Cardiac muscle cell (in vitro differentiated cells and primary cell): ENCODE measurements at places on chromosomes 16 and 17. TPM values are rescaled to one million over a fixed set of nuclear protein-coding genes. Genes with fewer than 3 reads are reported as not detected.

GRCh38 chr17:70995997-70996396 lies 826.7 kb downstream of the KCNJ2 start:
- no peak for DNase-seq
- no peaks in the 10 kb centered on the region for H3K27me3 ChIP-seq
- H3K4me1 ChIP-seq: no peaks in the 10 kb centered on the region
- H3K4me3 ChIP-seq: no peak overlapping the region
- no peak overlapping the region for H3K27ac ChIP-seq

NECAB2 gene
- total RNA-seq: 0.63 and 2.7 TPM in 2 replicates

DNA sequence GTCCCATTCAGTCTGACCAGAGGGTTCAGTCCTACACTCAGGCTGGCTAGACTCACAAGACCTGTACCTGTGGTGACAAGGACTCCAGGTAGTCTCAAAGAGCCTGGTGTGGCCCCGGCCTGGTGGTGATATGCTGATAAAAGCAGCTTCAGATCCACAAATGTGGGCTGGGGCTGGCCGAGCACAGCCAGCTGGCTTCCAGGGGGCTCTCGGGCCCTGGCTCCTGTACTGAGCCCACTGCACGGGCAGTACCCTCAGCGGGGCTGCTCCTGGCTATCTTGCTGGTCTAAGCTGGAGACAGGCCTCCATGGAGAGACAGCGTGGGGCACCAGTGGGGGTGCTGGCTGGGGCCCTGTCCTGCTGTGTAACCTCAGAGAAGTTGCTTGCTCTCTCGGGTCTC lies 4.3 kb downstream of the SMIM5 start:
- no peaks in the 10 kb centered on the region for H3K36me3 ChIP-seq
- DNase-seq: no peak
- H3K4me1 ChIP-seq: peaks cover 30% of the 10 kb centered on the region
- H3K4me3 ChIP-seq: no peak overlapping the region

C17orf50 gene
- total RNA-seq: 0.21 and 0.74 TPM in 2 replicates

PYY gene
- total RNA-seq: not detected in 2 replicates

ZG16B gene
- not detected in 2 replicates for total RNA-seq

DNA sequence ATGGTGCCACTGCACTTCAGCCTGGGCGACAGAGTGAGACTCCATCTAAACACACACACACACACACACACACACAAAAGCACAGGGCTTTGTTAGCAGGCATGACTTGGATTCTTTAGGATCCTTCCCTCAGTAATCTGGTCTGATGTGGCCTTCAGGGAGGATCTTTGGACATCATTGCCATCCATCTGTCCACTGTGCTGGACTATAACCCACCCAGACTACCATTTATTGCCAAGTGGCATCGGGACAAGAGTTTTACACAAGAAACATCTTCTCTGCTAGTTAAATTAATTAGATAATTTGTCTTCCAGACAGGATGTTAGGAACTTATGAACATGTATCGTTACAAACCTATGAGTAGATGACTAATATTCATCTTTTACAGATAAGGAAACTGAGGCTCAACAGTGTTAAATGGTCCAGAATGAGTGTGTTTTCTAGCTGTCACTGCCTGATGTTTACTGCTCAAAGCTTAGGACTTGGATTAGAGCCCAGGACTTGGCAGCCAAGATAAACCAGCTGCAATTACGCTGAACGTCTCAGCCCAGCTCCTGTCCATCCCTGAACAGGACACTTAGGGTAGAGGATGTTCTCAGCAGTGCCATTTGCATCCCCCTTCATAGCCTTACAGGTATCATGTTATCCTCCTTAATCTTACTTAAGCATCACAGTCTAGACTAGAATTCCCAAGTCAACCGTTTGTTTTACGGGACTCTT lies 285.8 kb downstream of the WWOX start:
- peaks cover 10% of the 10 kb centered on the region for H3K4me1 ChIP-seq
- no peaks in the 10 kb centered on the region for H3K27me3 ChIP-seq
- H3K27ac ChIP-seq: no peak overlapping the region
- no peaks in the 10 kb centered on the region for H3K36me3 ChIP-seq

GRCh38 chr17:78585006-78585630 lies 7.9 kb upstream of the DNAH17 start:
- H3K4me3 ChIP-seq: no peak overlapping the region
- H3K4me1 ChIP-seq: peaks cover 2% of the 10 kb centered on the region
- no peaks in the 10 kb centered on the region for H3K27me3 ChIP-seq
- no peaks in the 10 kb centered on the region for H3K36me3 ChIP-seq

- no peaks in the 10 kb centered on the region for H3K27me3 ChIP-seq
- no peaks in the 10 kb centered on the region for H3K36me3 ChIP-seq
- DNase-seq: no peak
- H3K4me1 ChIP-seq: peaks cover 10% of the 10 kb centered on the region
- H3K27ac ChIP-seq: no peak overlapping the region
- no peak overlapping the region for H3K4me3 ChIP-seq
These were observed 20.2 kb upstream of the C1QL1 start for GRCh38 chr17:44988044-44988942.
